ENCODE measurements at places on chromosomes 6 and 20.

DNA sequence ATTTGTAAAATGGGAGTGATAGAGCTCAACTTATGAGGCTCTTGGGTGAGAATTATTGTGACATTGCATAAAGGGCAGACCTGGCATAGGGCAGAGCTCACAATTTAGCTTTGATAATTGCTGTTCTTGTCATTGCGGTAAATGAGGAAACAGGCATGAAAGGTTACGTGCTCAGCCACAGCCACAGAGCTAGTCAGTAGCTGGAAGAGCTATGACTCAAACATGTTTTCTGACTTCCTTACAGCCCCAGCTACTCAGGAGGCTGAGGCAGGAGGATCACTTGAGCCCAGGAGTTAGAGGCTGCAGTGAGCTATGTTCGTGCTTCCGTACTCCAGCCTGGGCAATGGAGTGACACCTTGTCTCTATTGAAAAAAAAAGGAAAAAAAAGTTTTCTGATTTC, 3.5 kb upstream of the GHRH start:
- DNase-seq, result no peak

DNA sequence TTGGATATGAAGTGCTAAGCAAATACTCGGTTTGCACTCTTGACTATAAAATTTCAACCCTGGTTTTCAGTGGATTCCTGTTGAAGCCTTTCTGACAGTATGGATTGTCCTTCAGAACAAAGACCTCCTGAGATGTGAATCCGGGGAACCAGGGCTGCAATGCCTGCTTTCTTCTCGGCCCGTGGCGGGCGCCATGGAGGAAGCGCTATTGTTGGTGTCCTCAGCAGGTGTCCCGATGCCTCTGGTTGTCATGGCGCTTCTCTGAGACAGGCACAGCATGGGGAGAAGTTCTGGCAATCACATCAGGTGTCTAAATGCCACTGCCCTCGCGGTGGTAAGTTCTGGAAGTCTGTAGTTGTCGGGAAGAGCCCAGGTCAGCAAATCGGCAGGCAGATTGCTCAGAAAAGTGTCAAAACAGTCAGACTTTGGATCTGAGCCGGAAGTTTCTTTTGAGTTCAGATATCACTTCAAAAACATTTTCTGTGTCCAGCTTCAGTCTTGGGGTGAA, 188.5 kb downstream of the CDH4 start:
- DNase-seq, result no peak

- DNase-seq, result no peak
Observed at GRCh38 chr6:91575032-91575431, 988.2 kb upstream of the MAP3K7 start.

- DNase-seq, result no peak
Observed at GRCh38 chr6:126050795-126051194, 64.5 kb downstream of the TRMT11 start.

GRCh38 chr6:85868685-85869084, 226.0 kb upstream of the SYNCRIP start:
- no peak for DNase-seq

DNA sequence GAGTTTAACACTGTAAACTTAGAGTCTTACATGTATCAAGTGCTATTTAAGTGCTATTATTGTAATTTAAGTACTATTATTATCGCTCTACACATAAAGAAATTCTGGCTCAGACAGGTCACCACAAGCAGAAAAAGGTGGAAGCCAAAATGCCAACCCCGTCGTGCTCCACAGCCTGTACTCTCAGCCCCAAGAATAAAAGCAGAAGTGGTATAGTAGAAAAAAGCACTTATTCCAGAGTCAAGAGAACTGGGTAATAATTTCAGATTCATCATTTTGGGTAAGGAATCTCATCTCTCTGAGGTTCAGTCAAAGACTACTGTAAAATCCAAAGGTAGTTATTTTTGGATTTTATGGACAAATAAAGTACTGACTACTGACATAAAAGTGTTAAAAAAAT, 943 bp downstream of the ZUP1 start:
- no peak for DNase-seq

GRCh38 chr6:33372526-33373123, 19.0 kb upstream of the KIFC1 start:
- DNase-seq, result no peak

DNA sequence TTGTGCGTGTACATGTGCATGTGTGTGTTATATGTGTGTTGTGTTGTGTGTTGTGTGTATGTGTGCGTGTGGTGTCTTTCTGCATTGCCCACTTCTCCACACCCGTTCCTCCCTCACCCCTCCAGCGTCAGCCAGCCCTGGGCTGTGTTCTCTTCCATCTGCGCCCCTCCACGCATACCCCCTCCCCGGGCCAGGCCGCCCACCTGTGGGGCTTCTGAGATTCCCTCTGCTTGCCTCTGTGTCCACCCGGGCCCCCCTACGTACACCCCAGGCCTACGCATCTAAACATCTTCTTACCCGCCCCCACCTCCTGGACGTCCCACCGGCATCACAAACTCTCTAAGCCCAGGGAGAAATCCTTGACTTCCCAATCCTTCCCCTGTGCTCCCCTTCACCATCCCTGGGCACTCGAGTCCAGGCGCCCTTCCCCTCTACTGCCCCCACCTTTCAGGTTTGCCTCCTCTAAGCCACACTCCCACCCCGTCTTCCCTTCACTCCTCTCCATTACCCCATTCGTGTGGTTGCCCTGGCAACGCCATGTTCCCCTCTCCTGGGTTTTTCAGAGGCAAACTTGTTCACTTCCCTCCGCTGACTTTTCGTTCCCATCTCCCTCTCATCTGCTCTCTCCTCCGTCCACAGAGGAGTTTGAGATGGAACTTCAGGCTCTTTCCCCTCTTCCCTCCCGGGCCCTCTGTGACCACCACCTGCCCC, 81.7 kb upstream of the NNAT start:
- DNase-seq, result no peak

- no peak for DNase-seq
Observed at GRCh38 chr6:10030942-10031537, 383.8 kb downstream of the TFAP2A start.

- DNase-seq, result no peak
Observed at GRCh38 chr6:7409740-7410139, 20.1 kb downstream of the RIOK1 start.

Measured in HS-27A (cell line).